Upper lobe of left lung (tissue), 6 donors: ENCODE measurements at places on chromosomes 4 and X. TPM values are rescaled to one million over a fixed set of nuclear protein-coding genes. Genes with fewer than 3 reads are reported as not detected.

Gene GYG2
- total RNA-seq = 2.2 TPM

Gene ANKRD50
- total RNA-seq = 14.7 TPM

GRCh38 chr4:141090473-141090872 lies 42.8 kb downstream of the RNF150 start:
- H3K4me1 ChIP-seq = no peaks in the 10 kb centered on the region
- no peak for DNase-seq
- no peak overlapping the region for H3K27ac ChIP-seq
- H3K4me3 ChIP-seq = no peak overlapping the region
- no peaks in the 10 kb centered on the region for H3K27me3 ChIP-seq

Gene POF1B
- total RNA-seq = 1.1 TPM

Gene TEX13D
- not detected for total RNA-seq

- no peak overlapping the region for H3K27ac ChIP-seq
- no peaks in the 10 kb centered on the region for H3K36me3 ChIP-seq
- H3K27me3 ChIP-seq = no peaks in the 10 kb centered on the region
- no peak for DNase-seq
Observed at GRCh38 chrX:24396931-24397279, 36.5 kb downstream of the SUPT20HL1 start.

GRCh38 chr4:152160225-152160800 lies 375.6 kb downstream of the FBXW7 start:
- H3K27me3 ChIP-seq = no peaks in the 10 kb centered on the region
- no peak overlapping the region for H3K27ac ChIP-seq
- no peaks in the 10 kb centered on the region for H3K4me1 ChIP-seq
- H3K4me3 ChIP-seq = no peak overlapping the region
- no peak for DNase-seq

Gene FGA
- 1.0 TPM for total RNA-seq

GRCh38 chrX:11426712-11427452 lies 133.7 kb downstream of the AMELX start:
- no peaks in the 10 kb centered on the region for H3K4me1 ChIP-seq
- H3K36me3 ChIP-seq = no peaks in the 10 kb centered on the region
- peak overlapping the region; percentile 57 for H3K27ac ChIP-seq
- H3K4me3 ChIP-seq = peak overlapping the region; percentile 49

Gene GYPB
- total RNA-seq = not detected

GRCh38 chr4:172951679-172952451 lies 216.7 kb upstream of the GALNT7 start:
- H3K27ac ChIP-seq = no peak overlapping the region
- peak; percentile 0 for DNase-seq
- H3K27me3 ChIP-seq = no peaks in the 10 kb centered on the region
- H3K4me1 ChIP-seq = no peaks in the 10 kb centered on the region
- no peak overlapping the region for H3K4me3 ChIP-seq

DNA sequence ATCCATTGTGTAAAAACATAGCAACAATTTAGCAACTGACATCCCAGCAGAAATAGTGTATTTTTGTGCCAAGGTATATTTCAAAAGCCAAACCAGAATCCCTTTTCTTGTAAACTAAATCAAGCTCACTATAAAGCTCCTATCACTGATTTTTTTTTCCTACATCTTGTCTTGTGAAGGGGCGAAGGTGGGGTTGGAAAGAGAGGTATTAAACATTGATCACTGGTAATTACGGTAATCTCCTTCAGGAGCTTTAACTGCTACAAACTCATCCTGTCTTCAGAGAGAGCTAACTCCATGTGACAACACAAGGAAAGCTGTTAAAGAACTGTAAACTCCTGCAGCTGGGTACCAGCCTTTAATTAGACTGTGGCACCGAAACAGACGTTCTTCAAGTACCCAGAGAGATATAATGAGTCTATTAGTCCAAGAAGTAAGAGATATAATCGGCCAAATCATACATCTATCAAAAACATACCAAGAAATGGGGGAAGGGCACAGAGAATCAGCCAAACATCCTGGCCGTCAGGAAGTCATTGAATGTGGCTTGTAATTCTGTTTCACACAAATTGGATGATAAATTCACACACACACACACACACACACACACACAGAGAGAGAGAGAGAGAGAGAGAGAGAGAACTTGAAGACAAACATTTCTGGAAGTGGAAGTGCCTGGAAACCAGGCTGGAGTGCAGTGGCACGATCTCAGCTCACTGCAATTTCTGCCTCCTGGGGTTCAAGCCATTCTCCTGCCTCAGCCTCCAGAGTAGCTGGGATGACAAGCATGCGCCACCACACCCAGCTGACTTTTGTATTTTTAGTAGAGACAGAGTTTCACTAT lies 111.9 kb upstream of the PPARGC1A start:
- H3K36me3 ChIP-seq = no peaks in the 10 kb centered on the region
- H3K4me3 ChIP-seq = no peak overlapping the region
- no peaks in the 10 kb centered on the region for H3K27me3 ChIP-seq
- H3K27ac ChIP-seq = no peak overlapping the region
- DNase-seq = no peak

DNA sequence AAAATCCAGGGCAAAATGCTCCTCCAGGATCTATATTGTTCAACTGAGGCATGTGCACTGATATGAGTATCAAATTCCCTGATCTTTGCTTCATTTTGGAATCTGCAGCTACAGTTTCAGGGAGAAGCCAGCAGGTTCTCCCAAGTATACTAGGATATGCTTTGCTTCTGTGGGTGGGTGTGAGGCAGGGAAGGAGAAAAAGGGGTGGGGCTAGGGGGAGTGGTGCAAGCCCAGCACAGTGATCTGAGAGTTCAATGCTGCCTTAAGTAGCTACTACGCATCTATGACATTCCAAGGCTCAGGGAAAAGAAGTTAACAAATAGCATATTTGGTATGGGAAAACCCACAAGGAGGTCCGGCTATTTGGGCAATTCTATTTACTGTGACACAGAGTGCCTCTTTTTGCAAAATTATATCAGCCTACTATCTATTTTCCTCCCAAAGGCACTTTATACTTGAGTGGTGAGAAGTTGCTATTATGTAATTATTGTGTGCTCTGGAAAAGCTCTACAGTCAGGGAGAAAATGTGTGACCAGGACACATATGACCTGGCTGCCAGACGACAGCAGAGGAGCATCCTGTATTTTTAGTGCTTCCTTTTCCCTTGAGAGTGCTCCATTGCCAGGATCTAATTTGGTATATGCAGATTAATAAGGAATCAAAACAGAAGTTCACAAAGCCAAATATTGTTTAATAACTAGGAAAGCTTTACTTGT lies 162.0 kb downstream of the RNF150 start:
- H3K27me3 ChIP-seq = no peaks in the 10 kb centered on the region
- no peak overlapping the region for H3K27ac ChIP-seq
- DNase-seq = no peak
- no peak overlapping the region for H3K4me3 ChIP-seq

Gene NUP62CL
- 22.0 TPM for total RNA-seq

GRCh38 chr4:104486716-104487504 lies 7.8 kb downstream of the CXXC4 start:
- no peak overlapping the region for H3K4me3 ChIP-seq
- no peaks in the 10 kb centered on the region for H3K27me3 ChIP-seq
- H3K4me1 ChIP-seq = peaks cover 5% of the 10 kb centered on the region
- H3K27ac ChIP-seq = no peak overlapping the region
- H3K36me3 ChIP-seq = no peaks in the 10 kb centered on the region

DNA sequence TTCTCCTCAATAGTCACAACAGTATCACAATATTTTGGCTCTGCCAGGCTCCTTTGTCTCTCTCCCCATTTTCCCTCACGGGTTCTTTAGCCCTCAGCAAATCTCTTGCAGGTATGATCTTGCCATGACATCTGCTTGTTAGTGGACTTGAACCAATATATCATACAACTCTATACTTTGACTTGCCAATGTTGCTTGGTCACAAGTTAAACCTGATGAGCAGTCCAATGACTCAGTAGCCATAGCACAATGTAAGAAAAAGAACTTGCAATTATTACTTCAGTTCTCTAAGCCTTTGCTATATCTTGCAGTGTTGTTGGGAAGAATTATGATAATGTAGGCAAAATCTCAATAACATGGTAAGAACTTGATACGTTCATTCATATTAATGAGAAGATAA lies 174.6 kb upstream of the NRK start:
- no peak for DNase-seq
- H3K27ac ChIP-seq = no peak overlapping the region
- no peaks in the 10 kb centered on the region for H3K27me3 ChIP-seq
- no peak overlapping the region for H3K4me3 ChIP-seq
- no peaks in the 10 kb centered on the region for H3K4me1 ChIP-seq
- H3K36me3 ChIP-seq = no peaks in the 10 kb centered on the region

GRCh38 chr4:104491481-104492182 lies 3.1 kb downstream of the CXXC4 start:
- peak overlapping the region; percentile 64 for H3K4me3 ChIP-seq
- H3K4me1 ChIP-seq = peaks cover 28% of the 10 kb centered on the region
- no peaks in the 10 kb centered on the region for H3K27me3 ChIP-seq
- H3K27ac ChIP-seq = peak overlapping the region; percentile 75
- H3K36me3 ChIP-seq = no peaks in the 10 kb centered on the region

DNA sequence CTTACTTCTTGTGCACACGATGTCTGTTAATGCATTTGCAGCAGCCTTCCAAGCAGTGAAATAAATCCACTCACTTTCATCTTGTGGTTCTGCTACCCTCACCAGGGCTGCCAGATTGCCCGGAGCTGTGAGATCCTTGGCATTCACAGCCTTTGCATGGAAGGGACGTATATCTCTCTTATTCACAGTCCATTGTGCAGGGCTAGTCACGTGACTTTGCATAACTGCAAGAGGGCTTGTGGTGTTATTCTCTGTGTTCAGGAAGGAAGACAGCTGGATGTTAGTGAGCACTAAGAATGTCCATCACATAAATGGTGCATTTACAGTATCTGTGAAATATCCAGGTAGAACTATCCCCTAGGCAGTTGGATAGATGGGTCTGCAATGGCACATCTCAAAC lies 96.5 kb upstream of the BEND4 start:
- H3K36me3 ChIP-seq = no peaks in the 10 kb centered on the region
- H3K27ac ChIP-seq = no peak overlapping the region
- H3K4me1 ChIP-seq = no peaks in the 10 kb centered on the region

DNA sequence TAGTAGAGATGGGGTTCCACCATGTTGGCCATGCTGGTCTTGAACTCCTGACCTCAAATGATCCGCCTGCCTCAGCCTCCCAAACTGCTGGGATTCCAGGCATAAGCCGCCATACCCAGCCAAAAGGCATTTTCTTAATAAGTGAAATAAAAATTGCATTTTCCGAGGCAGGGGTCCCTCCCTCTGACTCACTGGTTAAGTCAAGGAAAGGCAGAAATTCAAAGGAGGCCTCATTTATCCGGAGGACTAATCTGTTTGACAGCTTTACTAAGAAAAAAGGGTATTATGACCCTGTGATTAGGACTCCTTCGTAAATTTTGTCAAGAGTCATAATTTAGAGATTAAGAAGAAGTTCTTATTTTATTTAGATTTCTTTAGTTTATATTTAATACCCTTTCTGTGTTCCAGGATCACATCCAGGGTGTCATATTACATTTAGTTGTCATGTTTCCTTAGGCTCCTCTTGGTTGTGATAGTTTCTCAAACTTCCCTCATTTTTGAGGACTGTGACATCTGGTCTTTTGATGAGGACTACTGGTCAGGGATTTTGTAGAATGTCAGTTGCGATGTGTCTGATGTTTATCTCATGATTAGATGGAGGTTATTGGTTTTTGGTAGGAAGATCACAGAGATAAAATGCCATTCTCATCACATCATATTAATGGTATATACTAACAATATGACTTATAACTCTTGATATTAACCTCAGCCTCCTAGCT lies 753.7 kb upstream of the AMOT start:
- no peaks in the 10 kb centered on the region for H3K36me3 ChIP-seq
- no peak overlapping the region for H3K4me3 ChIP-seq
- H3K4me1 ChIP-seq = no peaks in the 10 kb centered on the region
- H3K27ac ChIP-seq = no peak overlapping the region

DNA sequence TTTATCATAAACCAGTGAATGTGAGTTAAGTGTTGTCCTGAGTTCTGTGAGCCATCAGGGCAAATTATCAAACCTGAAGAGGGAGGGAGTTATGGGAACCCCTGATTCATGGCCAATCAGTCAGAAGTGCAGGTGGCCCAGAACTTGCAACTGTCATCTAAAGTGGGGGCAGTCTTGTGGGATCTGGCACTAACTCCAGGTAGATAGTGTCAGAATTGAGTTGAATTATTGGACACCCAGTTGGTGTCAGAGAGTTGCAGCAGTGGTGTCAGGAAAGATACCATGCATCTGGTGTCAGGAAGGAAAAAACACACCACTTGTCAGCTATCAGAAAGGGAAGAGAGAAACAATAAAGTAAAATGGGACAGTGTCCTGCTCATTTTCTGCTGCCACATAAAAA lies 8.4 kb downstream of the CORIN start:
- no peak for DNase-seq
- H3K4me1 ChIP-seq = no peaks in the 10 kb centered on the region
- H3K27me3 ChIP-seq = no peaks in the 10 kb centered on the region
- H3K27ac ChIP-seq = no peak overlapping the region
- H3K4me3 ChIP-seq = no peak overlapping the region

- no peaks in the 10 kb centered on the region for H3K27me3 ChIP-seq
- H3K36me3 ChIP-seq = no peaks in the 10 kb centered on the region
- H3K4me3 ChIP-seq = no peak overlapping the region
- H3K4me1 ChIP-seq = no peaks in the 10 kb centered on the region
- H3K27ac ChIP-seq = no peak overlapping the region
Observed at GRCh38 chr4:20217521-20217920, 34.2 kb upstream of the SLIT2 start.

GRCh38 chr4:78184584-78184983 lies 127.5 kb downstream of the FRAS1 start:
- H3K27me3 ChIP-seq = no peaks in the 10 kb centered on the region
- H3K36me3 ChIP-seq = no peaks in the 10 kb centered on the region
- no peaks in the 10 kb centered on the region for H3K4me1 ChIP-seq
- no peak overlapping the region for H3K27ac ChIP-seq
- DNase-seq = no peak
- no peak overlapping the region for H3K4me3 ChIP-seq

Gene DNAAF6
- not detected for total RNA-seq

DNA sequence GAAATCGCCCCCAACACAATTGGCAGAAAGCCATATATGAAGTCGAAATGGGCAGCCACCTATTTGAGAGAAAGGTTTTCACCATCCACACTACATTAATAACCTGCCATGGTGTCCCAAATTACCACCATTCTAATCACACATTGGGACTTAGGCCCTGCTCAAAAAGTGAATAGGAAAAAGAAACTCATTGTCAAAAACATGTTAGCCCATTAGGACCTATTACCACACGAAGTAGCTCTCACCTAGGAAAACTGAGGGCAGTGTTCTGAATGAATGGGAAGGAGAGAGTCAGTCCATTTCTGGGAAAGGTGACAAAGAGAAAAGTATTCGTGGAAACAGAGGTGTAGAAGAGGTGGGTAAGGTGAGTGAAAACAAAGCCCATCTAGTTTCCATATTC lies 60.8 kb downstream of the GPC3 start:
- no peaks in the 10 kb centered on the region for H3K4me1 ChIP-seq
- H3K27me3 ChIP-seq = no peaks in the 10 kb centered on the region
- H3K4me3 ChIP-seq = no peak overlapping the region
- DNase-seq = no peak

DNA sequence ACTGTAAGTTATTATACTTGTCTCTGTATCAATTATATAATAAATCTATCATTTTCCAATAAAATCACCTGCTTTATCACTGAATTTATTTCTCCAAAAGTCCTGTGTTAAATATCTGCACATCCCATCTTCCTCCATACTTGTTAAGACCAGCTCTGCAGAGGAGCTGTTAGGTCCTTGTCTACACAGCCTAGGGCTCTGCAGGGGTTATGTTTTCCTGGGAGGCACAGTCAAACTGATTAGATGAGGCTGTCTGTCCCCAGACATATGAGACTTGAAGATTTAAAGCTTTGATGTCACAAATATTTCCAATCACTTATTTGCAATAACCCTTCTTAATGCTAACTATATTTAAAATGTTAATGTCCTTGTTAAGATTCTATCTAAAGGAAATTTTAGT lies 446.8 kb downstream of the TRAM1L1 start:
- H3K27me3 ChIP-seq = no peaks in the 10 kb centered on the region
- no peaks in the 10 kb centered on the region for H3K36me3 ChIP-seq
- no peak overlapping the region for H3K4me3 ChIP-seq
- no peak overlapping the region for H3K27ac ChIP-seq
- DNase-seq = no peak
